ENCODE measurements at places on chromosomes 7 and 10. TPM values are rescaled to one million over a fixed set of nuclear protein-coding genes. Genes with fewer than 3 reads are reported as not detected.

The CFAP70 gene
- 0.55 TPM for total RNA-seq

The OPN1SW gene
- not detected for total RNA-seq

The C10orf67 gene
- total RNA-seq: 0.34 TPM

The DYNC1I1 gene
- 1.0 TPM for total RNA-seq

The PAX4 gene
- total RNA-seq: not detected

The SLC26A3 gene
- total RNA-seq: not detected

The CRPPA gene
- total RNA-seq: 0.31 TPM

The TM9SF3 gene
- 62.4 TPM for total RNA-seq

The ITGB8 gene
- 15.1 TPM for total RNA-seq

The MYL10 gene
- not detected for total RNA-seq

The TWIST1 gene
- 0.34 TPM for total RNA-seq

The CDK1 gene
- total RNA-seq: 33.6 TPM

The TRPV5 gene
- not detected for total RNA-seq

The IDI2 gene
- total RNA-seq: not detected

The COL13A1 gene
- total RNA-seq: 3.7 TPM

The CXCL12 gene
- total RNA-seq: not detected

The CALHM2 gene
- total RNA-seq: 2.3 TPM

The IRF5 gene
- 9.1 TPM for total RNA-seq

The MSS51 gene
- 0.57 TPM for total RNA-seq

The KCNH2 gene
- not detected for total RNA-seq

The MGAM2 gene
- total RNA-seq: not detected

The CHN2 gene
- 0.15 TPM for total RNA-seq

The RNF32 gene
- total RNA-seq: 0.94 TPM

The GRID1 gene
- total RNA-seq: not detected

The SPDYE11 gene
- total RNA-seq: not detected

The EBF3 gene
- total RNA-seq: not detected

The TACR2 gene
- total RNA-seq: not detected

The NEUROD6 gene
- not detected for total RNA-seq

The HOXA10 gene
- total RNA-seq: 1.1 TPM

The MSMB gene
- total RNA-seq: not detected

The LRRC4 gene
- total RNA-seq: 0.39 TPM

The TCAF2 gene
- total RNA-seq: 0.72 TPM

The BRAT1 gene
- total RNA-seq: 50.8 TPM

The TRIP6 gene
- 151 TPM for total RNA-seq

The SFTPA1 gene
- not detected for total RNA-seq

The AGR2 gene
- total RNA-seq: 2.2 TPM

The PDK4 gene
- not detected for total RNA-seq

The CEP41 gene
- 19.4 TPM for total RNA-seq

The DMBT1 gene
- 0.27 TPM for total RNA-seq

The MYH16 gene
- 1.1 TPM for total RNA-seq

The NRG3 gene
- not detected for total RNA-seq

The C10orf120 gene
- total RNA-seq: not detected

The MUC12 gene
- total RNA-seq: 1.7 TPM

Data from hair follicular keratinocyte (primary cell).